ENCODE measurements at places on chromosomes 4 and X.

GRCh38 chr4:11624370-11624769 lies 195.7 kb upstream of the HS3ST1 start:
- no peak for DNase-seq

DNA sequence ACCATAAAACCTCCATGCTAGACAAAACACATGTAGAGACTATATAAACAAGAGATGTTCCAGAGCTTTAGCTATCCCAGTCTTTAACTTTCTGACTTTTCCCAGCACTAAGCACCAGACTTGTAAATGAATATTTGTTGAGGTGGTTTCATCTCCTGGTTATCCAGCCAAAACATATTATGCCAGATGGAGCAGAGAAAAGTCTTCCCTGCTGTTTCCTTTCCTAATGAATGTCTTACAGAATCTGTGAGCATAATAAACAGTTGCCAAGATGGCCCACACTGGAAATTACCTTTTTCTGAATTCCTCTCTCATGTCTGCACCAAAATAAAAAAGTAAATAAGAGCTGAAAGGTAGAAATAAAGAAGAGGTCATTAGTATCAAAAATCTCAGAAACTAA lies 159.2 kb downstream of the TECRL start:
- no peak for DNase-seq

DNA sequence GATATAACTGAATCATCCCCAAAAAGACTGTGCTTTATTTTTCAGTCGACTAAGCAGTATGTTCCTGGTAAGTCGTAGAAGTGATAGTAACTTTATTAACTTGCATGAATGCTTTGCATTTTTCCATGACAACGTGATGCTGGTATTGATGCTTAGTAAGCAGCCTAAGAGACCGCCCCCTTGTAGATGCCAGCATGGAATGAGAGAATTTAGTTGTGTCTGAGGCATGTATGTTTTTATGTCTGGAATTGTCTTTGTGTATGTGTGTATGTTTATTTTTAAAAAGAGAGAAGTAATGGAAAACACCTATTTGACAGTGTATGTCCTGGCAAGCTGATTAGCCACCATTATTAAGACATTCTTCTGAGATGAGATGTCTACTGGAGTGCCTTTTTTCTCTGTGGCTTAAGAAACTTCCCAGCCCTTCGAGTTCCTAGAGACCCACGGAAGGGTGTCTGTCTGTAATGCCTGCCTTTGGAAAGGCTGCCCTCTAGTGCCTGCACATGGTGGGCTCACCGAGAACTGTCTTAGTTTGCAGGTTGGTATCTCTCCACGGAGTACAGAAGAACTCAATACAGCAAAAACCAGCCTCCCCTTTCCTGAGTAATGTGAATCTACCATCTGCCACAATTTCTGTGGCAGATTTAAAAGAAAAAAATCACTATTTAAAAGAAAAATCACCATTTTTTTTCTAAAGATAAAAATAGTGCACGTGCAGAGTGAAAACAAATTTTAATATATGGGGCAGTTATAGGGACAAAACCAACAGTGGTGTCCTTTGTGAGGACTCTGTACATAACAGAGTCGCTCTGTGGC lies 85.9 kb downstream of the AASDH start:
- peak; percentile 90 for DNase-seq

- DNase-seq = peak; percentile 40
Measured at GRCh38 chr4:4521136-4521535, 20.7 kb downstream of the STX18 start.

DNA sequence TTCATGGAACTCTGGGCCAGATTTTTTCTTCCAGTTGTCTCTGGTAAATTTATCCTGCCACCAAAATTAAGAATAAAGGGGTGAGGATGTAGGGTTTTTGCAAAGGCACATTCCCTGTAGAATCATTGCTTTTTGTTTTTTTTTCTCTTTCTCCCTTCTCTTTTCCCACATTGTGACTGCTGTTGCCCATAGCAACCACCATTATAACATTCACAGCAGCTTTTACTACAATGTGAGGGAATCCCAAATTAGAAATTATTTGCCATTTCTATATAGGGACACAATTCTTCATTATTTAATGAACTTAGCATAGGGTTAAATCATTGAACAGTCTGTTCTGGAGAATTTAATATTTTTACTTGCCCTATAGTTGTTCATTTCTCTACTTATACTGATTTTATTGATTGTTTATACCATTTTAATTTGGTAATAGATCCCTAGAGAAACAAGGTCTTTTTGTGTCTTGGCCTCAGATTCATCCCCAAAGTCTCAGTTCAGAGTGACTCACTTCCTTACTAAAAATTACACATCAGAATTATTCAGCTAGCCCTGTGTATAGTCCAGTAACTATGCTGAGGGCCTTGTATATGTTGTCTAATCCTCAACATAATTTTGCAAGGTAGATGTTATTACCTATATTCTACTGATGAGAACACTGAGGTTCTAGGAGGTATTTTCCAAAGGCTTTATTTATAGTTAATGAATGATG lies 80.8 kb upstream of the ANK2 start:
- DNase-seq = peak; percentile 38

DNA sequence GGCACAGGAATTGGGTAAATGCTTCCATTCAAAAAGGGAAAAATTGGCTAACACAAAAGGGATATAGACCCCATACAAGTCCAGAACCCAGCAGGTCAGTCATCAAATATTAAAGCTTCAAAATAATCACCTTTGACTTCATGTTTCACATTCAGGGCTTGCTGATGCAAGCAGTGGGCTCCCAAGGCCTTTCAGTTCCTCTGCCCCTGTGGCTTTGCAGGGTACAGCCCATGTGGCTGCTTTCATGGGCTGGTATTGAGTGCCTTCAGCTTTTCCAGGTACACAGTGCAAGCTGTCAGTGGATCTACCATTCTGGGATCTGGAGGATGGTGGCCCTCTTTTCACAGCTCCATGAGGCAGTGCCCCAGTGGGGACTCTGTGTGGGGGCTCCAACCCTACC lies 253.0 kb downstream of the TECRL start:
- no peak for DNase-seq

- DNase-seq = no peak
Measured at GRCh38 chr4:634599-634985, 9.2 kb downstream of the PDE6B start.

DNA sequence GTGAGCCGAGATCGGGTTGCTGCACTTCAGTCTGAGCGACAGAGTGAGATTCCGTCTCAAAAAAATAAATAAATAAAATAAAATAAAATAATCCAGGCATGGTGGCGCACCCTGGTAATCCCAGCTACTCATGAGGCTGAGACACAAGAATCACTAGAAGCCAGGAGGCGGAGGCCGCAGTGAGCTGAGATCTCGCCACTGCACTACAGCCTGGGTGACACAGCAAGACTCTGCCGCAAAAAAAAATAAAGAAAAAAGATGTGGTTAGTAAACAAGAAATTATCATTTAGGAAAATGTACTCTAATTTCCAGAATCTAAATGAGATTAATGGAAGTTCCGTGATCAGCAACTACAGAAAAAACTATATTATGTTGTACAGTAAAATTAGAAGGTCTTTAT lies 14.5 kb upstream of the LRBA start:
- no peak for DNase-seq

DNA sequence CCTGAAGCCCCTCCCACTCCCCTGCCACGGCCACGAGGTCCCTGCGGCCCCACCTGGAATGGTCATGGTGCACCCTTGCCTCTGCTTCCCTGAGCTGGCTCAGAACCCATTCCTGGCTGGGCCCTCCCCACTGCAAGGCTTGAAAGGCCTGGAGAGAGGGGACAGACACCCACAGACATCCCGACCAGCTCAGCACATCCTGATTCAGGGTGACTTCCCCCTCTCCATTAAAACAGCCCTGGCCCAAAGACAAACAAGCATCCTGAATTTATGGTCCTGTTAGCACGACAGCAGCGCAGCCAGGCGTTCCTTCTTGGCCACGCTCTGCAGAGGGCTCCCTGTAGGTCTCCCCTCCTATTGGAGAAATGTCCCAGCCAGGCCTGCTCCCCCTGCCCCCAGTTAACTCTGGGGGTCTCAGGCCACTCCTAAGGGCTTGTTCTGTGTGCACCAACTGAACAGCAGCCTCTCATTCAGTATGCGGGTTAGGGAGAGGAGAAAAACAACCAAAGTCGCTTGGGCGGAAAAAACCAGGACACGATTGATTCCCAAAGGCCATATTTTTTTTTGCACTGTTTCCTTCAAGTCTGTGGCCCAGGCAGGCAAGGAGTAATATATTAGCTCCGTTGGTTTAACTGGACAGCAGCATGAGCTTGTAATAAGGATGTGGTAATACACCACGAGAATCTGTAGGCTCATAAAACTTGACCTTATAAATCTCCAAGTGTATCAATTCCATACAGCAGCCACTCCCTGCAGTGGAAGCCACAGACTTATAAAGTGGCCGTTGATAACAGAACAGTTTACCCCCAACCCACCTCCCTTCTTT lies 106.7 kb upstream of the MSX1 start:
- no peak for DNase-seq

DNA sequence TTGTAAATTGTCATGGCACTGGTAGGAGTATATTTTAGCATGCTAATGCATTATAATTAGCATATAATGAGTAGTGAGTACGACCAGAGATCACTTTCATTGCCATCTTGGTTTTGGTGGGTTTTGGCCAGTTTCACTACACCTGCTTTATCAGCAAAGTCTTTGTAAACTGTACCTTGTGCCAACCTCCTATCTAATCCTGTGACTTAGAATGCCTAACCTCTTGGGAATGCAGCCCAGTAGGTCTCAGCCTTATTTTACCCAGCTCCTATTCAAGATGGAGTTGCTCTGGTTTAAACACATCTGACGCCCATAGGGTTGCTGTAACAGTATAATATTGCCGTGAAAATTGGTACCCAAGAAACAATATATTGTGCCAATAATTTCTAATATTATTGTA lies 159.4 kb downstream of the MAGEB5 start:
- no peak for DNase-seq

DNA sequence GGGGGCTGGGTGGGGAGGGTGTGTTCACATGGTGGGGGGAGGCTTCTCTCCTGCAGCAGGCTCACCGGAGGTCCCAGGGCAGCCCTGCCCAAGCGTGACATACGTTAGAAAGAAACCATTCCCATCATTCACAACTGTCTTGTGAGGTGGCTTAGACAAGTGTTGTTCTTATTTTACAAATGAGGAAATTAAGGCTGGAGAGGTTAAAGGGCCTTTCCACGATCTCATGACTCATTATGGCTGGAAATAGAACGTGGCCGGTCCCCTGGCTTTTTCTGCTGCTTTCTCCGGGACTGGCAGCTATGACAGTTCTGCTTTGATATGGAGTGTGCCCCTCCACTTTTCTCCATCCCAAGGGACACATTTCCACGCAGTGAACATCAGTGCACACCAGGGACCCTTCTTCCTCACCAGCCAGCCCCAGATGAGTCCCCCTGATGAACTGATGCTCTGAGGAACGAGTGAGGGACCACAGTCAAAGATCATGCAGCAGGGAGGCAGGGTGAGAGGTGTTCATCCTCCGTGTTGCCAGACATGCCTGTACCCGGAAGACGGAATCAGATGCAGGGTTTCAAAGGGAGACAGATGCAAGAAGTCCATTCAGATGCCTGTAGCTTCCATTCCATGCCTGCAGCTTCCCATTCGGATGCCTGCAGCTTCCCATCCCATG lies 64.0 kb upstream of the ACSL1 start:
- no peak for DNase-seq

DNA sequence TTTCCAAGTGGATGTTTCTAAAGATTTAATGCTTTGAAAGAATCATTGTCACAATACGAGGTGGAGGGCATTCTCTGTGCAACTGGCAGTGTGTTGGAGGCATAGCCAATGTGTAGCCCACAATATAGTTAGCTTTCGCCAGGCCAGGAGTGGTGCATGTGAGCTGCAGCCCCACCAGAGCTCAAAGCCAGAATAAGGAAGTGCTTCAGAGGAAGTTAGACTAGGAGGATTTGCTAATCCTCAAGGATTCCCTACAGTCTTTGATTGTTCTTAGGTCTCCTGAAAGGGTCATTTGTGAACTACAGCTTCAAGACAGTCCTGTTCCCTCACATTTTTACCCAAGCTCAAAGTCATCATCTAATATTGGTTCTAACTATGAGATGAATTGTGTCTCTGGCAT lies 16.4 kb downstream of the TRPC5OS start:
- DNase-seq = no peak
